ENCODE measurements at places on chromosomes 3 and 15. TPM values are rescaled to one million over a fixed set of nuclear protein-coding genes. Genes with fewer than 3 reads are reported as not detected.

DNA sequence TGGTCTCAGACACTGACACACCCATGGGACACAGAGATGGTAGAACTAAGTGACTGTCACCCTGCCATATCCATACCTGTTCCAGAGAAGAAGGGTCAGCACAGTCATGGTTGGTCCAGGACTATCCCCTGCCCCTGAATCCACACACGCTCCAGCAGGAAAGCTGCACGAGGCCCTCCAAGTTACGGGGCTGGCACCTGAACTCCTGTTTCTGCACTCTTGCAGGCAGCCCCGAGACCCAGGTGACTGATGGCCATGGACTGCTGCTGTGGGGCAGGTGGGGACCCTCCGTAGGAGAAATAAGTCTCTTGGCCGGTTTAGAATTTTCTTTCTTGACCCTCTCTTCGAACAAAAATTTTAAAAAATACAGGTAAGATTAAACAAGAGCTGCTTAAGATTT, 30.6 kb downstream of the CHDH start:
- H3K27me3 ChIP-seq = no peaks in the 10 kb centered on the region
- H3K36me3 ChIP-seq = peaks cover 51% of the 10 kb centered on the region
- no peak for DNase-seq
- no peak overlapping the region for H3K4me3 ChIP-seq
- no peak overlapping the region for H3K27ac ChIP-seq
- no peaks in the 10 kb centered on the region for H3K4me1 ChIP-seq

DNA sequence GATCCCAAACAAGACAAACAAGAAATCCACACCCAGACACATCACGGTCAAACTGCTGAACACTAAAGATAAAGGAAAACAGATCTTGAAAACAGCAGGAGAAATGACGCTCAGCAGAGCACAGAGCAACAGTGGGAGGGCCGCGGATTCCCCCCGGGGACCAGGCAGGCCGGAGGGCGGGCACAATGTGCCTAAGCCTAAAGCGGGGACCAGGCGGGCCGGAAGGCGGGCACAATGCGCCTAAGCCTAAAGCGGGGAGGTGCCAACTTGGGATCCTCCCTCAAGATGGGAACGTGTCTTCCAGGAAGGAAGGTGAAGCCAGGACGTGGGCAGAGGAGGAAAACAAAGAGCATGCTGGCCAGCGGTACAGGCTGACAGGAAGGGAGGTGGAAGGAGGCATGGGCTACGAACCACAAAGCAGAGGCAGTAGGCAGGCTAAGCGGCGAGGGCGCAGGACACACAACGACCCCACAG, 31.1 kb downstream of the CYFIP1 start:
- no peak overlapping the region for H3K4me3 ChIP-seq
- H3K4me1 ChIP-seq = no peaks in the 10 kb centered on the region
- H3K27me3 ChIP-seq = no peaks in the 10 kb centered on the region
- peak overlapping the region; percentile 62 for H3K27ac ChIP-seq

DNA sequence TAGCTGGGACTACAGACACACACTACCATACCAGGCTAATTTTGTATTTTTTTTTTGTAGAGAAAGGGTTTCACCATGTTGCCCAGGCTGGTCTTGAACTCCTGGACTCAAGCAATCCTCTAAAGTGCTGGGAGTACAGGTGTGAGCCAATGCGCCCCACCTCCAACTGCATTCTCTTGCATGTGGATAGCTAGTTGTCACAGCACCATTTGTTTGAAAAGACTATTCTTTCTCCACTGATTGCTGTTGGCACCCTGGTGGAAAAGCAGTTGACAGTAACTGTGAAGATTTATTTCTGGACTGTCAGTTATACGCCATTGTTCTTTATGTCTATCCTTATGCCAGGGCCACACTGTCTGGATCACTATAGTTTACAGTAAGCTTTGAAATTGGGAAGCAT, 303.9 kb downstream of the ADAMTS17 start:
- H3K4me3 ChIP-seq = no peak overlapping the region
- H3K36me3 ChIP-seq = peaks cover 5% of the 10 kb centered on the region
- no peak for DNase-seq

- no peak for DNase-seq
- no peak overlapping the region for H3K4me3 ChIP-seq
- H3K27me3 ChIP-seq = no peaks in the 10 kb centered on the region
- H3K27ac ChIP-seq = no peak overlapping the region
- peaks cover 4% of the 10 kb centered on the region for H3K4me1 ChIP-seq
Observed at GRCh38 chr3:159652452-159652851, 336.2 kb upstream of the IL12A start.

The PROS1 gene
- 252 TPM for total RNA-seq

The GPR160 gene
- total RNA-seq = 7.2 TPM

DNA sequence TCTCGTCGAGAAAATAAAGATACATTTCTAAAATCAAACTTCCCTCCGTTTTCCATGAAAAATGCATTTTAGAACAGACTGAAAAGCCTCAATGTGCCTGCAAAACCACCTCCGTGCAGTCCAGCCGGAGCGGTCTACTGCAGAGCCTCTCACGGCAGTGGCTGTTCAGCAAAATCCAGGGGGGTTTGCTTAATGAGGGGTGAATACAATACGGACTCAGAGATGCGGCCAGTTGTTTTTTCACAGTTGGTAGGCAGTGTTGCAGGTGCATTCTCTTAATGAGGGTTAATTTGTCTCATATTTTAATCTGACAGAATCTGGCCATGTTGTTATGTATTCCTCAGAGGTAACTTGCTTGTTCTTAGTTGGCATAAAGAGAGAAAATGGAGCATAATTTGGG, 223.0 kb downstream of the EBLN2 start:
- DNase-seq = no peak
- H3K27ac ChIP-seq = no peak overlapping the region
- H3K27me3 ChIP-seq = no peaks in the 10 kb centered on the region
- H3K4me3 ChIP-seq = no peak overlapping the region
- H3K36me3 ChIP-seq = no peaks in the 10 kb centered on the region

DNA sequence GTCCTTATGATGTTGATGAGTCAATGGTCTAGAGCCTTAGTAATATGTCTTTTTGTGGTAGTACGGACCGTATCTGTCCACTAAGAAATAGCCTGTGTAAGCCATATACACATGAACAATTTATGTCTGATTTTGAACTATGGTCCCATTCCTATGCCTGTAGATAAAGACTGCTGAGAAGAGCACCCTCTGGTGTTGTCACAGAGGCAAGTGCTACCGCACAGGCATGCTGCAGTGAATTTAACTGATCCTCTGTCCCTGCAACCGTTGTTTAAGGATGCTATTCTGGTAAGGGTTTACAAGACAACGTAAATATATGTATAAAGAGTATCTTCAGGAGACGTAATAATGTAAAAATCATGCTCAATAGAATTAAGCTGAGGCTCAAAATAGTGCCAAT, 170.7 kb downstream of the UBE3A start:
- no peak for DNase-seq
- H3K36me3 ChIP-seq = peaks cover 8% of the 10 kb centered on the region
- no peak overlapping the region for H3K27ac ChIP-seq

The TJP1 gene
- total RNA-seq = 40.4 TPM

- H3K4me3 ChIP-seq = no peak overlapping the region
- H3K36me3 ChIP-seq = no peaks in the 10 kb centered on the region
- no peak overlapping the region for H3K27ac ChIP-seq
- H3K27me3 ChIP-seq = no peaks in the 10 kb centered on the region
Observed at GRCh38 chr3:66495668-66496045, 5.2 kb downstream of the LRIG1 start.

GRCh38 chr3:183455089-183455488, 26.7 kb upstream of the MCF2L2 start:
- H3K27me3 ChIP-seq = no peaks in the 10 kb centered on the region
- H3K27ac ChIP-seq = no peak overlapping the region
- H3K4me1 ChIP-seq = no peaks in the 10 kb centered on the region
- H3K36me3 ChIP-seq = peaks cover 12% of the 10 kb centered on the region
- no peak overlapping the region for H3K4me3 ChIP-seq

- no peak overlapping the region for H3K4me3 ChIP-seq
- peaks cover 16% of the 10 kb centered on the region for H3K4me1 ChIP-seq
- DNase-seq = no peak
- no peak overlapping the region for H3K27ac ChIP-seq
- no peaks in the 10 kb centered on the region for H3K27me3 ChIP-seq
Observed at GRCh38 chr15:31390777-31391486, 64.3 kb downstream of the KLF13 start.

- DNase-seq = no peak
- no peaks in the 10 kb centered on the region for H3K27me3 ChIP-seq
- H3K4me1 ChIP-seq = no peaks in the 10 kb centered on the region
- H3K4me3 ChIP-seq = no peak within 1 kb of the TSS
Observed at GRCh38 chr3:122324871-122325323, at the start of gene CSTA. CSTA (plus strand) TSS chr3:122325248; CDS start chr3:122325293, 45 bp downstream.

DNA sequence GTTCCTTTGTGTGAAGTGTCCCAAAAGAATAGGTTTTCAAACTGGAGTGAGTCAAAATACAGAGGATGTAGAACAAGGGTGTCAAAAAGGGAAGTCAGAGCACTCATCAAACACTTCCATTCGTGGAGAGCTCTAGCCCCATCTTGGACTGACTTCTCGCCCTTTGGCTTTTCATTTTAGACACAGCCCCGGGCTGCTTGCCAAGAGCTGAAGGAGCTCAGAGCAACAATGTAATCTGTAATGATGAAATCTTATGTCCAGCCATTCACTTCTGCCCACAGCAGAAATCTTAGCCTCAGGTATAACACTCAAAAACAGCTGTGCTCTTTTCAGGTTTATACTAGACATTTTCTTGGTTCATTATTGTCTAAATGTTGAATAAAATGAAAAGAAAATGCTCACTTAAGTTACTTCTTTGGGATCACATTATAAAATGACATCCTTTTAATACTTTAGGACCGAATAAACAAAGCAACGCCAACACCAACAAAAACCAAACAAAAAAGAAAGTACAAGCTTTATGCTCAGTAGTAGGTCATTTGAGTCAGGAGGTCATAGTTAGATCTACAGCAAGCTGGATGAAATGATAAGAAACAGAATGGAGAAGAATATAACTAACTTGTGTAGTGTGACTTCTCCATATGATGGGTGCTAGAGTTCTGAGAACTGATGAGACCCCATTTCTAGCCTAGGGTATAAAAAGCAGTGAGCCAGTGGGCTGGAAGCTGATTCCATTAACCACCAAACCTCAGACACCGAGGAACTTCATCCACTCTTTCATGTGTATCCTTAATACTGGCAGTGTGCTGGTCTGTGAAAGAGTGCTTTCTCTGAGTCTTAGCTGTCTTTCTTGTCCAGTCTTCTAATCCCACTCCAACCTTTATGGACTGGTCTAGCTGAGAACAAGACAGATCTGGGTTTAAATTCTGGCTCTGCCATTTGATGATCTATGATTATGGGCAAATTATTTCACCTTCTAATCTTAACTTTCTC, 131.8 kb upstream of the SLC7A14 start:
- H3K4me1 ChIP-seq = no peaks in the 10 kb centered on the region
- no peak overlapping the region for H3K27ac ChIP-seq
- H3K27me3 ChIP-seq = no peaks in the 10 kb centered on the region
- no peaks in the 10 kb centered on the region for H3K36me3 ChIP-seq
- no peak for DNase-seq

DNA sequence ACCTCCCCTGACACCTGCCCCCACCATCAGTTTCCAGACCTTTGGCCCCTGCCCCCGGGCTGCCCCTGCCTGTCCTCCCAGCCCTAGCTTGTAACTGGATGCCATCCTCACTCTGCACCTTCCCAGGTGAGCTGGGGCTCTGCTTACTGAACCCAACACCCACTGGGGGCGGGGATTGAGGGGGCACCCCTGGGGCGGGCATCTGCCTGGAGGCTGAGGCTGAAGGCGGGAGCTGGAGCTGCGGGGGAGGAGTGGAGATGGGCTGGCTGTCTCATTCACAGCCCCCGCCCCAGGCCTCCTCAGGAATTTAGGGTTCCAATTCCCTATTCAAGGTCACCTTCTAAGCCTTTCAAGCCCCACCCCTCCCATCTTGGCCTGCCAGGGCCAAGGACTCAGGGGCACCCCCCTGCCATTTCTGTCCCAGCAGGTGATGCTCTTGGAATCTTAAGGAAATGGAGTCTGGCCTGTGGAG, 17.7 kb downstream of the PIF1 start:
- no peak for DNase-seq
- no peak overlapping the region for H3K27ac ChIP-seq
- H3K36me3 ChIP-seq = no peaks in the 10 kb centered on the region
- no peaks in the 10 kb centered on the region for H3K27me3 ChIP-seq
- H3K4me1 ChIP-seq = peaks cover 2% of the 10 kb centered on the region

DNA sequence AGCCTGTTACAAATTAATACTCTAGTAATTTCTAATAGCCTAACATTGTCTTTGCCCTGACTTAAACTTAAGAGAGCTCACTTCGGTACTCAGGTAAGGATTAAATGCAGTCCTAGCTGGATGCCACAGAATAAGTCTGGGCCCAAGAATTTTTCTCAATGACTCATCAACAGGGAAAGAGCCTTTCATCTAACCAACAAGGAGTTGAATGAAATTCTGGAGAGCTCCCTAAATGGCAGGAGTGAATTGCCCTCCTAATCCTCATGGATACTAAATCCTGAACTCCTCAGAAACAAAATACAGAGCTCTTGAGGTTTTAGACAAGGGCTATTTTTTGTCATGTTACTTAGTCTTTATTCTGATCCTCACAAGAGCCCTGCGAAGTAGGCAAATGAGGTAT, 159.5 kb downstream of the PLCH1 start:
- H3K36me3 ChIP-seq = no peaks in the 10 kb centered on the region
- H3K4me3 ChIP-seq = no peak overlapping the region
- H3K4me1 ChIP-seq = no peaks in the 10 kb centered on the region

GRCh38 chr3:111669926-111670630, 74.9 kb upstream of the ZBED2 start:
- H3K27ac ChIP-seq = no peak overlapping the region
- DNase-seq = no peak
- H3K27me3 ChIP-seq = no peaks in the 10 kb centered on the region

The IL17RE gene
- 1.1 TPM for total RNA-seq

- H3K4me1 ChIP-seq = no peaks in the 10 kb centered on the region
- no peak overlapping the region for H3K27ac ChIP-seq
- no peaks in the 10 kb centered on the region for H3K36me3 ChIP-seq
- H3K27me3 ChIP-seq = no peaks in the 10 kb centered on the region
- no peak overlapping the region for H3K4me3 ChIP-seq
Observed at GRCh38 chr15:26438316-26438715, 334.6 kb downstream of the GABRB3 start.

The KBTBD13 gene
- not detected for total RNA-seq

Data from liver (tissue), 10 donors.